D341Med (cell line): ENCODE measurements at places on chromosomes 1 and 21.

GRCh38 chr1:185426848-185427247, 109.8 kb upstream of the IVNS1ABP start:
- DNase-seq, result no peak

DNA sequence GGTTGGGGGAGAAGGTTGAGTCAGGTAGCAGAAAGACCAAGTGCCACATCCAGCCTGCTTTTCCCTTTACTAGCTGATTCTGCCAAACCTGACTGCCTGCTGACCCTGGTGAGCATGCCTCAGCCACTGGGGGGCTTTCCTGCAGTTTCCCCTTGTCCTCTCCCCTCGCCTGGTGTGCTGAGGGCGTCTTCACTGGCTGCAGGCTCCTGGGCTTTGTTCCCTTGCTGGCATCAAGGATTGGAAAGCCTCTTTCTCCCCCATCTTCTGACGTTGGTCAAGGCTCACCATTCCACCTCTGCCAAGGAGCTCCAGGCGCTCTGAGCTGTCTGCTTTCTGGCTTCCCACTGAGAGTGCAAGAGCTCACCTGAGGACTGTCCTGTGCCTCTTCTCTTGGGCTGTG, 28.4 kb downstream of the MAN1C1 start:
- DNase-seq, result peak; percentile 10

DNA sequence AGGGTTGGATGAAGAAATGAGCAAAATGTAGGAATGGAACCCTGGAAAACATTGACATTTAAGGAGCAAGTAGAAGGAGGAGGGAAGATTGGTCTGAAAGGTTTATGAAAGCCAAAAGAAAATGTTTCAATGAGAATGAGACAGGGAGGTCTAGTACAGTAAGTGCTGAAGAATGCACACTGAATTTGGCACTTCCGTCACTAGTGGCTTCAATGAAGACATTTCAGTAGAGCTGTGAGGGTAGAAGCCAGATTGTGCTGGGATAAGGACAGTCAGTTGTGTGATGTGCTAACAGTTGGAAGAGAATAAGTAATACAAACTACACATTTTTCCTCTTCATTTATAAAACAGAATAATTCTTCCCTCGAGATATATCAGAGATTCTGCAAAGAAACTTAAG, 17.1 kb downstream of the THEM4 start:
- DNase-seq, result no peak

DNA sequence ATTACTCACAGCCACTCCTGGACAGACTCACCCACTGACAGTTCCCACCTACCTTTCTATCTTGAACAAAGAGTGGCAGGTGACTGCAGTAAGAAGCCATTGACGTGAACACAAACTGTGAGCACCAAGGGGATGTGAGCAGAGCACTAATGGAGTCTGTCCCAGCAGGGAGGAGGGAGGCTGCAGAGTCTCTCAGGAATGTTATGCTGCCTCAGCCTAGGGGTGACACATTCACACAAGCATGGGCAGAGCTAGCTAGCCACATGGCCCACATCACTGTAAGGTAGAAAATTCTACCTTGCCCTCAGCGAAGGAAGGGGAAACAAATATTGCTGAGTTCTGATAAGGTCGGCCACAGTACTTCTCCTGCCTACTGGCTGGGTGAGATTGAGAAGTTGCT, 56.8 kb upstream of the PTGFRN start:
- DNase-seq, result no peak

GRCh38 chr1:71733121-71733520, 549.2 kb downstream of the NEGR1 start:
- no peak for DNase-seq

DNA sequence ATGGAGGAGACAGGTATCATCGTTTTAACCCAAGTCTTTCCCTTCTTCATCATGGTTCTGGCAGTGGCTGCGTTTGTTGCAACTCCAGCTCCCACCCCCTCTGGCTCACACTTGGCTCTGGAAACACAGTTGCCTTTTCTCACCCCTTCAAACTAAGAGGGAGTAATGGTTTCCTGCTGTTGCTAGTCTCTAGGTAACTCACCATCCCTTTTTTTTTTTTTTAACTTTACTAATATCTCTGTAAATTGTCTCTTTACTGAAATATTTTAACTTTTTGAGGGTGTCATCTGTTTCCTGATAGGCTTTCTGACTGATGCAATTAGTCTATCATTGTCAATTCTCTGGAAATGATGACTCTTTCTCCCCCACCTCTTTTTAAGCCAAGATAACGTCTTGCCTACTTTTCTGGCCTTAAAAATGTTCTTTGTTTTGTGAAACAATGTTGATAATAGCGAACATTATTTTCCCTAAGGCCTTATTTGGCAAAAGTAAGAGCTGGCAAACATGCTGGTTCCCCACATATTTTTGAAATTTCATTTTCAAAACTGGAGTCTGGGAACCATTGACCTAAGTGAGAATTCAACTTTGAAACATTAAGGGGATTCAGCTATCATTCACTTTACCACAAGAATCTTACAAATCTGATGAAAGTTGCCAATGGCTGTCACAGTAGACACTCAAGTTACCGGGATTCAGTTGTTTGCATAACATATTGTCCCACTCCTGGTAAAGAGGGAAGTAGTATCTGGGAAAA, 85.3 kb downstream of the LEPR start:
- DNase-seq, result no peak
